ENCODE measurements at places on chromosomes 16 and 17.

GRCh38 chr17:64611369-64611768 lies 50.7 kb downstream of the SMURF2 start:
- DNase-seq = no peak

GRCh38 chr17:37698911-37699255 lies 46.0 kb downstream of the HNF1B start:
- DNase-seq = no peak

DNA sequence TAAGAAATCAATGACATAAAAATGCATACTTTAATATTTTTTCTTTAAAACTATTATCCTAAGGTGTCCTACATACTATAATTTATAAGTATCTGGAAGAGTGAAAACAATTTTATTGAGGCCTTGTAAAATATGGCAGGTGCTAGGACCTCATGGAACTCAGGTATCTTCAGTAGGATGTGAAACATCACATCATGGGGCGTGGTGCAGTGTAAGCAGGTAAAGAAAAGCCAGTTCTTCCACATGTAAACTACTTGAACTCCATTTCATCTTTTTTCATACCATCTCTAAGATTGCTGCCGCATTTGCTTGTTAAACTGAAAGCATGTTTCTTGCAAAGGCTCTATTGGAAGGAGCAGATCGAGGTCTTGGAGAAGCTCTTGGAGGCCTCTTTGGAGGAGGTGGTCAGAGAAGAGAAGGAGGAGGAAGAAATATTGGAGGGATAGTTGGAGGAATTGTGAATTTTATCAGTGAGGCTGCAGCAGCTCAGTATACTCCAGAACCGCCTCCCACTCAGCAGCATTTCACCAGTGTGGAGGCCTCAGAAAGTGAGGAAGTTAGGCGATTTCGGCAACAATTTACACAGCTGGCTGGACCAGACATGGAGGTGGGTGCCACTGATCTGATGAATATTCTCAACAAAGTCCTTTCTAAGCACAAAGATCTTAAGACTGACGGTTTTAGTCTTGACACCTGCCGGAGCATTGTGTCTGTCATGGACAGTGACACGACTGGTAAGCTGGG lies at the start of gene CAPNS2:
Gene CAPNS2 (plus strand): TSS at position 253 of the 744 bp plus-strand sequence. CDS start 73 bp downstream, at position 326.
- no peak for DNase-seq

GRCh38 chr16:85227084-85227945 lies 115.0 kb upstream of the CIBAR2 start:
- no peak for DNase-seq

- DNase-seq = no peak
These were observed 201.6 kb downstream of the HS3ST4 start for GRCh38 chr16:25893332-25893731.
